ENCODE measurements at places on chromosomes 6 and 20. TPM values are rescaled to one million over a fixed set of nuclear protein-coding genes. Genes with fewer than 3 reads are reported as not detected.

Gene AKAP12
- 70.1 TPM for total RNA-seq

Gene POPDC3
- total RNA-seq: 50.3 TPM

Gene HDDC2
- 61.9 TPM for total RNA-seq

Gene TSHZ2
- total RNA-seq: 1.1 TPM

Gene APCDD1L
- 9.8 TPM for total RNA-seq

Gene EYA2
- total RNA-seq: 2.6 TPM

Gene CYP39A1
- 4.5 TPM for total RNA-seq

Gene ARHGAP18
- 32.9 TPM for total RNA-seq

Gene RHAG
- total RNA-seq: not detected

Gene PAK5
- total RNA-seq: under 0.01 TPM

Gene CRISP1
- not detected for total RNA-seq

Gene TUBB1
- under 0.01 TPM for total RNA-seq

Gene BANF2
- total RNA-seq: not detected

Gene KCNK5
- total RNA-seq: not detected

Gene ZSCAN12
- 7.2 TPM for total RNA-seq

Gene C20orf144
- total RNA-seq: 0.36 TPM

Gene UBE2J1
- total RNA-seq: 46.6 TPM

Gene C6orf58
- total RNA-seq: not detected

Gene CNR1
- not detected for total RNA-seq

Gene BPI
- total RNA-seq: not detected

Gene EDN3
- not detected for total RNA-seq

Gene DACT2
- total RNA-seq: not detected

Gene KIF6
- total RNA-seq: 3.7 TPM

Gene SLC24A3
- 0.49 TPM for total RNA-seq

Gene XKR7
- total RNA-seq: not detected

Gene COL11A2
- total RNA-seq: 0.65 TPM

Gene BMP7
- total RNA-seq: 0.12 TPM

Gene SLC35D3
- total RNA-seq: not detected

Gene PKHD1
- under 0.01 TPM for total RNA-seq

Gene TMEM74B
- total RNA-seq: not detected

Gene ZNF165
- total RNA-seq: 0.32 TPM

Gene PLAGL1
- total RNA-seq: 36.2 TPM

Gene FKBP1A
- 125 TPM for total RNA-seq
